AG04450 (cell line): ENCODE measurements at places on chromosomes 6 and 20.

DNA sequence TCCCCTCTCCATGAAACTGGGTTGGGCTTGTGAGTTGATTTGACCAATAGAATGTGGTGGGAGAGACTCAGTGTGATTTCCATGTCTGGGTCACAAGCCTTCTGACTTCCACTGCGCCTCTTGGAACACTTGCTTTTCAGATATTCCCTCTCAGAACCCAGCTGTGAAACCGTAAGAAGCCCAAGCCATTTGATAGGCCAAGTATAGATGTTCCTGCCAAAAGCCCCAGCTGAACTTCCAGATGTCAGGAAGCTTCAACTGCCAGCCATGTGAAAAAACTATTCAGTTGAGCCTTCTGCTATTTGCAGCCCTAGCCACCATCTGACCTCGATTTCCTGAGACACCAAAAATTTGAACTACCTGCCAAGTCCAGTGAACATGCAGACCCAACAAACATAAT lies 387.8 kb upstream of the GJE1 start:
- no peak for DNase-seq

DNA sequence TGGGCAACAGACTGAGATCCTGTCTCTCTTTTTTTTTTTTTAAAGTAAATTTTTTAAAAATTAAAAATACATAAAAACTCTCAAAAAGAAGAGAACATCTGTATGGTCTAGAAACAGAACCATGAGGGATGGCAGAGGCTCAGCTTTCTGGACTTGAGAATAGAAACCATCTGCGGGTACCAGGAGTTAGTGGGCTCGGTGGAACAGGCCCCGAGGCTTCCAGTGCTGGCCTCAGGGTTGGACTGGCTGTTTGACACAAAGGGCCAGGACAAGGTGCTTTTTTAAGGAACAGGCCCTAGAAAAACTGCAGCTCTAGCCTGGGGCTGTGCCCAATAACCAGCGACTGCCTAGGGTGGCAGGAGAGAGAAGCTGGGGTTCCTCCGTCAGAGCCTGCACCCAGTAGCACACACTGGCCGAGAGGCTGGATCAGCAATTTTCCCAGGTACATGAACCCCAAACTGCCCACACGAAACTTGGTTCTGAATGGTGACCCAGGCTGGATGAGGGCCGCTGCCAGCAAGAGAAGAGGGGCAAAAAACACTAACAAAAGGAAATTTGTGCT lies 131.0 kb upstream of the OLIG3 start:
- DNase-seq: no peak

- no peak for DNase-seq
Measured at GRCh38 chr20:8271727-8272126, 139.7 kb downstream of the PLCB1 start.

DNA sequence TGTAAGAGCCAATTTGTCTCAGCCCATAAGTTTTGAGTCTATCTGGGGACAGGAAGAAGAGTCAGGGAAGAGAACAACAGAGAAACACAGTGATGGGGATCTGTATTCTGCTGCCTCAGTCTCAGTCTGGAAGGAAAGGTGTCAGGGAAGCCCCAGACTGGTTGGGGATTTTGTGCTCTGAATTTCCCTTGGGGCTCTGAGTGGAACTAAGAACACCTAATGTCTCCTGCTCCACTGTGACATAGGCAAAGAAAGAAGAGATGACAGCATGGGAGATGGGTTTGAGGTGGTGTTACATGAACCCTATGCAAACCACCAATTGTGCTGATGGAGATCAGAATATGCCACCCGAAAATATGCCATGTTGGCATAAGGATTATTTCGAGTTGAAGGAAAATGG lies 139.5 kb upstream of the MYLIP start:
- DNase-seq: no peak

DNA sequence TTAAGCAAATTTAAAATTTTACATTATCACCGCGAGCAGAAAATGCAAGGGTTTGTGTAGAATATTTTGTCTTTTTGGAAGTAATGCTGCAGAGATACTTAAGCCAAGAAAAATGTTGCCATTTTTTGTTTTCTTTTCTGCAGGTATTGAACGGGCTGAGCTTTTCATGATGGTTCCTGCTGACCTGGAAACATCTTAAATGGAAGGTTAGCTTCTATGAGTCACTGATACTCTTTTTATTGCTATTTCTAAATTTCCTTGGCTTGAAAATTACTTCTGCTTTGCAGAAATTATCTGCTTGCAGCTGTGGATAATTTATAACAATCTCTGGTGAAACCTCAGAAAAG lies 12.7 kb downstream of the SYTL3 start:
- DNase-seq: no peak

- DNase-seq: no peak
Measured at GRCh38 chr20:57679113-57679512, 30.7 kb downstream of the PMEPA1 start.

DNA sequence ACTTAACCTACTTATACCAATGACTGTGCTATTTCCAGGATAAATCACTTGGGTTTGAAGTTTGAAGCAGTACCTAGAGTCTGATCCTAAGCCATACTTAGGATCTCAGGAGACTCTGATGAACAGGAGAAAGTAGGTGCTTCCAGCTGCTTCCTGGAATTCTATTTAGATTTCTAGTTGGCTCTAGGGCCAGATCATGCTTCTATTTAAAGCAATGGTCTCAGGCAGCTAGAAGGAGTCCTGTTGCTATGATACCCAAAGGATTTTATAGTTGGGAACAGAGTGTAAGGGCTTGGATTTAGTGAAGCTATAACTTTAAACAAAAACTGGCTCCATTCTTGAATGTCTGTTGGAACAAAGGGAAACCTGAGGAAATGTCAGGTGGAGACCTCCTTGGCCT lies 52.4 kb upstream of the TINAG start:
- DNase-seq: no peak

DNA sequence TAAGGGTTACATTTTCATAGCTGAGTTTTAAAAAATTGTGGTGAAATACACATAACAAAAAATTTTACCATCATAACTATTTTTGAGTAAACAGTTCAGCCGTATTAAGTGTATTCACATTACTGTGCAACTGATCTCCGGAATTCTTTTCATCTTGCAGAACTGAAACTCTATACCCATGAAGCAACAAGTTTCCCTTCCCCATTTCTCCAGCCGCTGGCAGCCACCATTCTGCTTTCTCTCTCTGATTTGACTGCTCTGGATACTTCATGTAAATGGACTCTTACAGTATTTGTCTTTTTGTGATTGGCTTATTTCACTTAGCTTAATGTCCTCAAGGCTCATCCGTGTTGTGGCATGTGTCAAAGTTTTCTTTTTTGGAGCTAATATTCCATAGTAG lies 341.6 kb downstream of the QKI start:
- DNase-seq: no peak
